Uterine smooth muscle cell (primary cell): ENCODE measurements at places on chromosomes 11 and 22. TPM values are rescaled to one million over a fixed set of nuclear protein-coding genes. Genes with fewer than 3 reads are reported as not detected.

Gene CHRNA10
- total RNA-seq: 0.66 and 0.75 TPM in 2 replicates

Gene HSPB2
- 0.25 TPM in 1 of 2 replicates, not detected in the other for total RNA-seq

Gene CCDC15
- 2.4 and 6.4 TPM in 2 replicates for total RNA-seq

Gene HTR3A
- under 0.01 TPM in 1 of 2 replicates, not detected in the other for total RNA-seq

Gene OR4S2
- not detected in 2 replicates for total RNA-seq

Gene EMID1
- not detected in 2 replicates for total RNA-seq

Gene SC5D
- total RNA-seq: 62.6 and 77.1 TPM in 2 replicates

Gene RHOD
- 4.6 and 14.7 TPM in 2 replicates for total RNA-seq

Gene MS4A3
- total RNA-seq: not detected in 2 replicates

Gene TRIM48
- total RNA-seq: not detected in 2 replicates

Gene GPHA2
- not detected in 2 replicates for total RNA-seq

Gene GGTLC2
- not detected in 2 replicates for total RNA-seq

Gene BTG4
- total RNA-seq: not detected in 2 replicates

Gene ADM2
- total RNA-seq: 1.8 and 7.0 TPM in 2 replicates

Gene HBD
- 0.25 and 0.77 TPM in 2 replicates for total RNA-seq

Gene P2RX3
- not detected in 2 replicates for total RNA-seq

Gene SLC7A4
- 0.12 and 0.22 TPM in 2 replicates for total RNA-seq

Gene BEST1
- total RNA-seq: 3.1 and 7.1 TPM in 2 replicates

Gene NAV2
- 19.9 and 26.6 TPM in 2 replicates for total RNA-seq
